Colonic mucosa (tissue), 4 donors: ENCODE measurements at places on chromosomes 1 and 21.
A peak's percentile ranks its signal among the peaks of the same experiment; 100 is the strongest.

DNA sequence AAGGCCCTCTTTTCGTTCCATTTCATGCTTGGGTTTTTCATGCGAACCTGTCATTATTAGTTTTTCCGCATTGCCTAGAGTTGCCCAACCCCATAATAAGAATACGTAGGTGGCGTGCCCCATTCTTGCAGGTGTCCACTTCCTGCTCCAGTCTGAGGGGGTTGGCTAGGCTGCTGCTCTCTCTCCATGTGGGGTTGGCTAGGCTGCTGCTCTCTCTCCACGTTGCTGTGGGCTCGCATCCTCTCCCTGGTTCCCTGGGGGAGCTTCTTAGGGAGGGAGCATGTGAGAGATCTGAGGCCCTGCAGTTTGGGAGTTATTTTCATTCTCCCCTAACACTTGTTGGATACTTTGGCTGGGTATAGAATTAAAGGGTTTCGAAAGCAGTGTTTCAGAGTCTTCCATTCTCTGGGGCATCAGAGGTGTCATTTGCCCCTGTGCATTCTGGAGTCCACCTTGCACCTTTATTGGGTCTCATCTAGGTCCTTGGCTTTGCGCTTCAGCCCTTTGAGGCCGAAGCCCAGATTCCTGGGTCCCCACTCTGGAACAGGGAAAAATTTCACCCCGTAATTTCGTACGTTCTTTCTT is 8.6 kb downstream of the C1orf35 start:
- DNase-seq = no peak

GRCh38 chr21:27146268-27146667 is 179.4 kb upstream of the ADAMTS5 start:
- DNase-seq = no peak

DNA sequence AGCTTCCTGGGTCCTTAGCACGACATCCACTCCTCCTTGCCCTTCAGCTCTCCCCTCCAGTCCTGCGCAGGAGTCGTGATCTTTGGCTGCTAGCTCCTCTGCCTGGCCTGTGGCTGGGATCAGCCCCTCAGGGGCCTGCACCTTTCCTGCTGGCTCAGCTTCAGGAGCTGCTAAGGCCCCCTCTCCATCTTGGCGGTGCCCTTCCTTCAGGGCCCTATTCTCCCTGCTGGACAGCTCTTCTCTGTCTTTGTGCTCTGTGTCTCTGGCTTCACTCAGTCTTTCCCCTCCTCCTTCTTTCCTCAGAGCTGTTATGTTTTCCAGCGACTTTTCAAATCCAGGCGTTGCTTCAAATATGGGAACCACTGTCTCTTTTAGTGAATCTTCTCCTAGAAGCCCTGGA is 59.5 kb upstream of the LRRC53 start:
- DNase-seq = no peak

GRCh38 chr1:214312530-214313051 is 31.6 kb downstream of the SMYD2 start:
- no peak for DNase-seq

- DNase-seq = no peak
These were observed 720.7 kb upstream of the CXADR start for GRCh38 chr21:16792101-16792500.

- DNase-seq = peak; percentile 67
These were observed 124.2 kb upstream of the B3GALT2 start for GRCh38 chr1:193310564-193310963.
